ENCODE measurements at places on chromosomes 11 and 22.

DNA sequence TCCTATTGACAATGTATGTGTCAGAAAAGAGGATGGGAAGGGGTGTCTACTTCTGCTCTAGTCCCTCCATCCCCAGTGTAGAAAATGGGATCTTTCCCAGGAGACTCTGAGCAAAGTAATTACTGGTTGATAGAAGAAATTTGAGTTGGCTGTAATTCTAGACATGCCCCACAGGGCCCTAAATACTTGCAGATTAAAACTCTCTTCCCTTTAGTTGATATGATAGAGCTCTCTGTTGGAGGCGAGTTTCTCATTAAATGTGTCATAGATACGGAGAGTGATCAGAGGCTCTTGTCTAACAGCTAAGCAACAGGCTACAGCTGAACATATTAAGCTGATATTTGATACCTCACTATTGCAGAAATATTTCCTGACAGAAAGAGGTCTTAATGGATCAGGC lies 32.9 kb downstream of the OR52E1 start:
- no peak for DNase-seq

DNA sequence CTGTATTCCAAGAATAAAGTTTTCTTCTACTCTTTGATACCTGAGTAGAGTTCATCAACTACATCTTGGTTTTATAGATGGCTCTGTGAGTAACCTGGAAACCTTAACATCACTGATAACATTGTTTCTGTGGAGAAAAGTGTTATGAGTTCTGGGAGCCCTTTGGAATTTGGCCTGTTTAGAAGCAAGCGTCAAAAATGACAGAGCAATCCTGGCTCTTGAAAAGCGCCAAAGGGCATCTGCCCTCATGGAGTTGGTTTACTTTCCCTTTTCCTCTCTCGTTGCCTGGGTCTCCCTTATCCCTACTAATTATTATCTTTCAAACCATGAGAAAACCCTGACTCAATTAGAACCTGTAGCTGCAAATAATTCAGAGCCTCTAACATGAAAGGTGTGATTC lies 140.1 kb downstream of the DBX1 start:
- DNase-seq: no peak

GRCh38 chr11:11035331-11035730 lies 177.5 kb upstream of the ZBED5 start:
- no peak for DNase-seq

- DNase-seq: peak; percentile 61
Observed at GRCh38 chr22:24486501-24486921, 8.6 kb upstream of the UPB1 start.

GRCh38 chr11:63901660-63902059 lies 15.3 kb downstream of the RCOR2 start:
- no peak for DNase-seq

GRCh38 chr11:110935018-110935640 lies 222.9 kb upstream of the ARHGAP20 start:
- no peak for DNase-seq

GRCh38 chr11:106988151-106989077 lies 29.9 kb downstream of the GUCY1A2 start:
- no peak for DNase-seq

- no peak for DNase-seq
Observed at GRCh38 chr11:73467505-73467904, 91.3 kb downstream of the RELT start.

GRCh38 chr11:21104641-21105040 lies 435.3 kb downstream of the NELL1 start:
- no peak for DNase-seq

GRCh38 chr11:36458129-36458915 lies 51.8 kb downstream of the TRAF6 start:
- no peak for DNase-seq

- no peak for DNase-seq
Observed at GRCh38 chr11:81987829-81988472, 745.7 kb downstream of the FAM181B start.

DNA sequence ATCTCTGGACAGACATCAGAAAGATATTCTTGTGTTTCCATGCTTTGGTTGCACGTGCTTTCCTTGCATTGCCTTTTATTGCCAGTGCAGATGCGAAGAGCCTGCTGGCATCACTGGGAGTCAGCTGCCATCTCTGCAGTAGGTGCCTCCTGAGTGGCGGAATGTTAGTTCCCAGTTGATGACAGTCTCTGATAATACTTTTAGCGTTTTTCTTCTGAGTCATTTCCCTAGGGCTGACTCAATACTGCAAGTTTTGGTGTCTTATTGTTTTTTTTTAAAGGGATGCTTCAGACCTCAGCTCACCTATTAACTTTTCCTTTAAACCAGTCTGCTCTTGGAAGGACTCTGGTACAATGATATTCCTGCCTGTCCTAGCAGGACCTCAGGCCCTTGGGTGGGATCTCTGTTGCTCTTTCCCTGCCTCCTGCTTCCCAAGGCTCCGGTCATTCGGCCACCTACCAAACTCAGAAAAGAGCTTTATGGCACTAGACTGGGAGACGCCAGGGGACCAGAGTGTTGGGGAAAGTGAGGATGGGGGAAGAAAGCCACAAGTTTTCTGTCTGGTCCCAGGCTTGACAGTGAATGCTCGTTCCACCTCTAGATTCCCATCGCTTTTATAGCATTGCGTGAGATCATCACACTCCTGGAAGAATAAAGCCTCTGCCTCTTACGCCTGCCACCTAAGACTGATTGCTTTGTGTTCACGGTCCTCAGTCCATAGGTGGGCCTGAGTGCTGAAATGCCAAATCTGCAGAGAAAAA lies 308.7 kb downstream of the DDX10 start:
- DNase-seq: peak; percentile 35

DNA sequence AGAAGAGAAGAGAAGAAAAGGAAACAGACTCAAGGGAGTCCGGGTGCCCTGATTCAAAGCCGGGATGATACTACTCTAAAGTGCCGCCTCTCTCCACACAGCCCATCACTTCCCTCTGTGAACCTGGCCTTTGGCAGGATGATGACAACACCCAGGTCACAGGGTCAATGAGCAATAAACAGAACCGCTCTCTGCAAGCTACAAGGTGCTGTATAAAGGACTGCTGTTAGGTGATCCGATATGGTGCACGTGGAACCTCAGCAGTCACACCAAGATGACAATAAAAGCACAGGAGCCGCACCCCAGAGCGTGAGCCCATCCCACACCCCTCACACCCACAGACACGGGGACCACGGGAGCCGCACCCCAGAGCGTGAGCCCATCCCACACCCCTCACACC lies 10.7 kb downstream of the TTLL1 start:
- DNase-seq: no peak

GRCh38 chr11:63800921-63801320 lies 12.3 kb upstream of the SPINDOC start:
- no peak for DNase-seq

GRCh38 chr22:20783844-20784723 lies 10.2 kb downstream of the SERPIND1 start:
- peak; percentile 29 for DNase-seq

DNA sequence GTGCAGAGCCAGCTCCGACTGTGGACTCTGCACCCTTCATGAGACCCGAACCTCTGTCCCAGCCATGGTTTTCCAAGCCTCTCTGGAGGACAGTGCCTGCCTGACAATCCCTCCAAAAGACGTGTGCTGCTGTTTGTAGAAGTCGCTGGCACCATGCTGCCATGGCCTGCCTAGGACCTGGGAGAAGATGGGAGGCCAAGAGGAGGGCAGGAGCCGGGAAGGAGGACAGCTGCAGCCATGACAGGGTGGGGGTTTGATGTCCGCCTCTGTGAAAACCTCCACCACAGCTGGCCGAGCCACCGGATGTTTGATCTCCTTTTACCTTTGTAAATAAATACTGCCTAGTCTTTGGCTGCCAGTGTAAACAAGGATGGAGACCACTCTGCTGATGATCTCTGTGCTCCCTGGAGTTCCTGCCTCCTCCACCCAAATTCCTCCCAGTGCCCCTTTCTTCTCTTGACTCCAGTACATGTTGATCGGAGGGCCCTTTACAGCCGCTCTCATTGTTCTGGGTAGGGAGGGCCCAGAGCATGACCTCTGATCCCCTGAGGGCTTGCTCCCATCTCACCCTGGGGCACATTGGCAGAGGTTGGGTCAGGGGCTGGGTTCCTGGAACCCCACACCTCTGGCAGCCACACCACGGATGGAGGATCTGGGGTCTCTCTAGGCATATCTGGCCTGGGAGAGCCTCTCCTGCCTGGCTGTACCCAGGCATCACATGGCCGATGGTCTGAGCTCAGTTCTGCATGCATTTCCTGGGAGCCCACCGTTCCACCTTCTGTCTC lies 66.9 kb downstream of the BCR start:
- no peak for DNase-seq

- DNase-seq: no peak
Observed at GRCh38 chr22:24207264-24208011, 26.2 kb downstream of the SUSD2 start.

GRCh38 chr11:26837154-26837553 lies 115.3 kb upstream of the SLC5A12 start:
- DNase-seq: no peak

DNA sequence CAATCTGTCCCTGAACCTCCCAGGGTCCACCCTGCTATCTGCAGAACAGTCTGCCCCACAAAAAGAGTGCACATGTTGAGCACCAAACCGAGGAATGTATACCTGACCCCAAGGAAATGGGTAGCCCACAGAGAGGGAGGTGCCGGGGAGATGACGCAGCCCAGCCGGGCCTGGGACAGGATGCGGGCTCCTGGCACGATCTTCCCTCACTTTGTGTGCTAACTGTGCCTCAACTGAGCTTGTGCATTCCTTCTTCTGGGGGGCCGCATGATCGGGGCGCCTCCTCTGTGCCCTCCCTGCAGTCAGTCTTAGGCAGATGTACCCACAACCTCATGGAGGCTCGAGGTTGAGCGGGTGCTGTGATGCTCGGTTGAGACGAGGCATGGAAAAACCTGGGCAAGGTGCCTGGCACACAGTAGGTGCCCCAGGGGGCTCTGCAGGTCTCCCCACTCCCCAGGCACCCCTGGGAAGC lies 2.4 kb downstream of the GAS2L1 start:
- DNase-seq: peak; percentile 82

GRCh38 chr11:10058356-10058755 lies 235.7 kb downstream of the SBF2 start:
- DNase-seq: no peak

GRCh38 chr22:41968601-41969000 lies 642 bp upstream of the SEPTIN3 start:
- DNase-seq: no peak

DNA sequence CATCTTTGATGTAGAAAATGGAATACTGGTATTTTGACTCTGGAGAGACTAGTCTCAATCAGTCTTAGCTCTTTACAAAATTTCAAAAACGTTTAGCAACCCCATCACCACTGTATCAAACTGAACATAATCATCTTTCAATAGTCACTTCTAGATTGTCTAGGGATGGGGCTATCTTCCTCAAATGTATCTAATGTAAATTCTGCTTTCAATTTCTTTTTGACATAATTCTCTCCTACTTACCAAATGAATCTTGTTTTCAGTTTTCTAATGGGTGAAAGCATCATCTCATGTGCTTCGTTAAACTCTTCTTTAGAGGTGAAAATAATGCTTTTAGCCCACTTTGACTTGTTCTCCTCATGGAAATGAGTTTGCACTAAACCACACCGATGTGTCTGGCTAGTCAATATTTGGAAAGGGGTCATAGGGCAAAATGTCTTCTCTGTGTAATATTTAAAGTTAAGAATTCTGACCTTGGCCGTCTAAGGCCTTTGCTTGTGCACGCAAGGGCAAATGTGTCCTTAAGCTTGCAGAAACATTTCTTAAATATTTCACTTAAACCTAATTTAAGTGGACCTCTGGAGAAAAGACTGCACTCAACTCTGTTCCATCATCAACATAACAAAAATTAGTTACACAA lies 5.2 kb downstream of the SIK3 start:
- DNase-seq: no peak

GRCh38 chr11:18495703-18496102 lies 31.0 kb downstream of the TSG101 start:
- DNase-seq: no peak

DNA sequence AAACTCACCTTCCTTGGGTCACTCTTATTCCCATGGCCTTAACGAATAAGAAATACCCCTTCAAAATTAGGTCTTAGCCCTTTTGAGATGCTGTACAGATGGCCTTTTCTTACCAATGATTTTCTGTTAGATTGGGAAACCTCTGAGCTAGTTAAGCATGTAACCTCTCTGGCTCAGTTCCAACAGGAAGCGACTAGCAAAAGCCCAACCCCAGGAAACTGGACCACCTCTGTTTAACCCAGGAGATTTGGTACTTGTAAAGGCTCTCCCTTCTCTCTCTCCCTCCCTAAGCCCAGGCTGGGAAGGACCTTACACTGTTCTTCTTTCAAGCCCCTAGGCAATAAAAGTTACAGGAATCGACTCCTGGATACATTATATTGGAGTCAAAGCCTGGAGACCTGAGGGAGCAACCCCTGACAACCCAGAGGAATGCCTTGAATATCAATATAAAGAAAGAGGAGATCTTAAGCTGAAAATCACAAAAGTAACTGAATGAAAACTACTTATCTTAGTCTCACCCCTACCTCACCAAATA lies 11.7 kb downstream of the APIP start:
- no peak for DNase-seq

GRCh38 chr11:121754598-121754997 lies 301.8 kb upstream of the SORL1-AS1 start:
- no peak for DNase-seq

GRCh38 chr22:27022274-27022895 lies 365.0 kb downstream of the MIAT start:
- no peak for DNase-seq

DNA sequence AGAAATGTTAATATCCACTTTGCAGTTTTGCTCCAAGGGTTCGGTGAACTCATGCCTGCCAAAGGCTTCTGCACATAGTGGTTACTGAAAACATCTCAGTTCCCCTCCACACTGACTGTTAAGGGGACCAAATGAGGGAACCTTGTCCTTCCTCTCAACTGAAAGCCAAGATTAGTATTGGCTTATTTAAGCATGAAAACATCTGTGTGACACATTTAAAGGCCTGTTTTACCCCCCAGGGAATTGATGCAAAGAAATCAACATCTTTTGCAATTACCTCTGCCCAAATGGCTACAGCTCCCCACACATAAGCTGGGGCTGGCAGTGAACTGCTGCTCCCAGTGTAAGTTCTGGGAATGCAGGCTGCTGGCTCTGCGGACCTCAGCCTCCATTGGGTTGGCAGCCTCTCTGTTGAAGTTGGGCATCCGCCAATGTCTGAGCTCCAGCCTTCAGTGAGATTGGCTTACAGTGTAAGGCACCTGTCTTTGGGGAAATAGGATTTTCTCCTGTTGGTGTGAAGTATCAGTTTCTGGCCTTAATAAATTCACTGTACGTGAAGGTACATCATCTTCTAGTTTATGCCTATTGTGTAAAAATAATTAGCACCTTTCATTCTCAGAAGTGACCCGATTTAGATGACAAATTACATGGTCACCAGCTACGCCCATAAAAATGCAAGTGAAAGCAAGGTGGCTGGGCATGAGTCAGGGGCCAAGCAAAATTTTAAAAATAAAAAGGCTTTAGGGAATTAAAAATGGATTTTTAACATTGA lies 213.4 kb upstream of the SYN3 start:
- no peak for DNase-seq

Data from H54 (cell line).